Lower leg skin (tissue), 4 donors: ENCODE measurements at places on chromosomes 11 and 22. TPM values are rescaled to one million over a fixed set of nuclear protein-coding genes. Genes with fewer than 3 reads are reported as not detected.

OMP gene
- not detected for total RNA-seq

OR8G5 gene
- not detected for total RNA-seq

C11orf71 gene
- 13.5 TPM for total RNA-seq

MAPK11 gene
- 0.65 TPM for total RNA-seq

DNA sequence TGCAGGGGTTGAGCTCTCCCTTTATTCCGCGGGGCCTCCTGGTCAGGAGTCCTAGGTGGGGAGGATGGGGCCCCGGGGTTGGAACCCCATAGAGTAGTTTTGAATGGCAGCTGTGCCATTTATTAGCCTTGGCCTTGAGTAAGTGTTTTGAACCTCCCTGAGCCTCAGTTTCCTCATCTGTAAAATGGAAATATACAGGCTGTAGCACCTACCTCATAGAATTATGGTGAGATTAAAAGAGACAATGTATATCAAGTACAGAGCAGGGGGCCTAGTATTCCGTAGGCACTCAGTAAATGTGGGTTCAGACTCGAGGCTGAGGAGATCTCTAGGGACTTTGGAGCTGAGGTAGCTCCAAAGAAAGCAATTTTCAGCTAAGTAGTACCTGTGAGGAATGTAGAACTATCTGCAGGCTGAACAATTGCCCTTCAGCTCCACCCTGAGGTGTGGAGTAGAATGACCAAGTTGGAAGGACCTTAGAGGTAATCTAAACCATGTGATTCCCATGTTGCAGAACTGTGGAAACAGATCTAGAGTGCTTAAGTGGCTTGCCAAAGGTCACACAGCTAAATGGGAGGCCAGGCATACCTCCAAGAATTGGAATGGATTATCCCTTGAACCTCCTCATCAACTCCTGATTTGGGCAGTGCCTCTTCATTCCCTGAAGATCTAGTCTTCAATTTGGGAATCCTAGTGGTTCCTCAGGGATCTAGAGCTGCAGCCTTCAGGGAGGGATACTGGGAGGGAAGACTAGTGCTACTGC is 682 bp downstream of the PGAP2 start:
- no peak for DNase-seq

DNA sequence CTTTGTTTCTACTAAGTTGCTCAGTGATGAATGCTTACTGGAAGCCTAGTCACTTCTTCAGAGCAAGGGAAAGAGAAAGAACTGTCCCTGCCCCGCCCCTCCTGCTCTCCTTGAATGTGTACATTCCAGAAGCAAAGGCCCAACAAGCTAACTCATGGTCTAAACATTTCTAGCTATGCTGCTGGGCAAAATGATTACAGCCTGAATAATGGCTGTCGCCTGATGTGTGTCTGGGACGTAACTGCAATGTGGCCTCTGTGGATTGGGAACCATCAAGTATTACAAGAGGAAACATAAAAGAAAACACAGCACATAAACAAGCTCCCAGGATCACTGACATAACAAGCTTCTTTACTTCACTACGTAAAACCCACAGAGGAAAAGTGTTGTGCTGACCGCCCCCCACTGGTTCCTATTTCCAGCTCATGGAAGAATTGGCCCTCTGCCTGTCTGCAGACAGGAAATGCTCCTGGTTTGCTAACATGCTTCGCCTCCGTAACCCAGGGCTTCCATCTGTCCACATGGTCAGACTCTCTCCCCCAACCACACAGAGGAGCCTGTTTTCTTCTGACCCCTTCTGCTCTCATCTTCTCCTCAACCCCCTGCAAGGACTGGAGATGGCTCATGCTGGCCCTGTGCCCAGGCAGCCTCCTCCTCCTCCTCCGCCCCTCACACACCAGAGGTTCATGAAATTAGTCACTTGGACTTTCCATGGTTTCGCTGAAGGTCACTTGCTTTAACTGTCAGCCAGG is 187.2 kb downstream of the MAML2 start:
- DNase-seq = peak; percentile 69

- DNase-seq = no peak
Observed at GRCh38 chr11:30257058-30257457, 26.2 kb downstream of the FSHB start.

DNA sequence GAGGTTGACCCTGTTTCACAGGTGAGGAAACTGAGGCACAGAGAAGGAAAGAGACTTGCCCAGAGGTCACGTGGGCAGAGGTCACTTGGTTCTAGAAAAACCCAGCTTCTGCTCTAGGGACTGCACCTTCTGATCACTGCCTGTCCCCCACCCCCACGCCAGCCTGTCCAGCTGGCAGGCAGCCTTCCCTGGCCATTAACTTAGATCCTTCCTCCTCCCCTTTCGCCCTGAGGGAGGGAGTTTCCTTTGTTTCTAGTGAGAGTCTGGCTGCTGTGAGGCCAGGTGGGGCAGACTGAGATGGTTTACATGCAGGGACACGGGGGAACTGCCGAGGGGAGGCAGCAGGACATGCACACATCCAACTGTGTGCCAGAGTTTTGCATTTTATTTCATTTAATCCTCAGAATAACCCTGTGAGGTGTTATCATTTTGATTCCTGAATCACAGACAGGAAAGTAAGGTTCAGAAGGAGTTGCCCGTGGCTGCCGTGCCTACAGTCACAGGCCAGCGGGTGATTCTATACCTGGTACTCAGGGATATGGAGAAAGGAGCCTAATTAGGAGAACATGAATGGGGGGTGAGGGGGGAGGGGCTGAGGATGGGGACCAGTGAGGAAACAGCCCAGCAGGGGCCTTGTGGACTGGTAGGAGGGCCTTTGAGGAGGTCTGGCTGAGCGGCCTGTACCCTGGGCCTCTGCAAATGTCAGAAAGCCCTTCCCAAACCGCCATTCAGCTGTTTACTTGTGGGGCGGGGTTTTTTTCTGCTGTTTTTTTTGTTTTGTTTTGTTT is 3.4 kb downstream of the FAM83F start:
- DNase-seq = no peak

DNA sequence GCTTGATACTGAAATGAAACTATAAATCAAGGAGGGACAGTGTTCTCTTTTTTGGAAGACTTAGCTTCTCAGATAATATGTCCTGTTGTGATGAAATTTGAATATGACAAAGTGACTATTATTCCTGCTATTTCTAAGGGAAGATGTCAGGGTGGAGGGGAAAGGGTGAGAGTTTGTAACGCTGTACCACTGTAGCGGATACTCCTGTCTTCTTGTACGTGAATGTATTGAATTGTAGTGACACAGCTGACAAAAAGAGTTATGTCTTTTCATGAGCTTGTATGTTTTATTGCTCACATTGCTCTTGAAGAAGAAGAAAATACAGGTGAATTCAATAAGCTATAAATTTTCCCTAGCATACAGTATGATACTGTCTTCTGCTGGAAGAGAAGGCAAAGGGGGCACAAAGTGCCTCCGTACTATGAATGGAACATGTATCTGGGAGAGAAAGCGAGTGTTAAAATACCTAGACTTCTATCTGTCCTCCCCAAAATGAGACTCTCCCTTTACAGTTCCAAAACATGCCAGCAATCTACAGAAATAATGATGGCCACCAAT is 538.5 kb upstream of the LRRC4C start:
- DNase-seq = no peak

DNA sequence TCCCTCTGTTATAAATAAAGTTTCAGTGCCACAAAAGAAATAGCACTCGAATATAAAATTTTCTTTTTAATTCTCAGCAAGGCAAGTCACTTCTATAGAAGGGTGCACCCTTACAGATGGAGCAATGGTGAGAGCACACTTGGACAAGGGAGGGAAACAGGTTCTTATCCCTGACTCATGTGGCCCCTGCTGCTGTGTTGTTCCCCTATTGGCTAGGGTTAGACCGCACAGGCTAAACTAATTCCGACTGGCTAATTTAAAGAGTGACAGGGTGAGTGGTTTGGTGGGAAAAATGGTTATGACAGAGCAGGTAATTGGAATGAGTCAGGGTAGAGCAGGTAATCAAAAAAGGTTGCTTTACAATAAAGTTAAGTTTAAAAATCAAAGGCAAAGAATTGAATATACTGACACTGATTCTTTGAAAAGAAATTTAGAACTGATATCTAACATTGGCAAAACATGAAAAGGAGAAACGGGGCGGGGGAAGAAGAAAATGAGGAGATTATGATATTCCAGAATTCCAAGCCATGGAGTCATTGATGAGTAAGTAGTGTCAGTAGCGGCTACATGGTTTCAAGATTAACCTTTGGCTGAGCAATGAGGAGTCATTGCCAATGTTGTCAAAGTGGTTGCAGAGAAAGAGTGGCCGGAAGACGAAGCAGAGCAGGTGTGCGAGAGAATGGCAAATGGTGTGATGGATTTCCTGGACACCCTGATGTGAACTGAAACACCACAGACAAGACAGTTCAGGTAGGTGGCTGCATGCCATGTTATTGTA is 48.4 kb upstream of the MRGPRX1 start:
- DNase-seq = no peak

GRCh38 chr22:38874529-38875222 is 2.7 kb upstream of the CBX6 start:
- no peak for DNase-seq
